ENCODE measurements at places on chromosomes 4 and X. TPM values are rescaled to one million over a fixed set of nuclear protein-coding genes. Genes with fewer than 3 reads are reported as not detected.

DNA sequence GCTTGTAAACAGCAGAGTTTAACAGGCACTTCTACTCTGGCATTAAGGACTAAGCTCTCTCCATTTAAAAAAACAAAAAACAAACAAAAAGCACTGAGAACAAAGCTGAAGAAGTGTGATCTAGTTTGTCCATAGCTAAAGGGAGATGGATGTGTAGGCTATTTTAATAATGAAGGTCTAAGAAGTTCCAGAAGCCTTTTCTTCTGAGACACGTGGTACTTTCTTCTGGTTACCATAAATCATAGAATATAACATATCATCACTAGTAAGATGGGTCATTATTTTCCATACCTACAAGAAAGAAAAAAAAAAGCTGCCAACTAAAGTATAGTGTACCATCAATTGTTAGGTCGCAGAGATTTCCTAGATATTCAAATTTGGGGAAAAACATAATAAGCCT lies 722 bp upstream of the NBDY start:
- H3K27me3 ChIP-seq: no peaks in the 10 kb centered on the region
- H3K4me3 ChIP-seq: peak overlapping the region; percentile 87
- peaks cover 24% of the 10 kb centered on the region for H3K4me1 ChIP-seq
- DNase-seq: no peak

GRCh38 chr4:140346136-140346535 lies 27.3 kb upstream of the SCOC start:
- no peak for DNase-seq
- H3K4me1 ChIP-seq: peaks cover 4% of the 10 kb centered on the region
- H3K36me3 ChIP-seq: no peaks in the 10 kb centered on the region
- no peak overlapping the region for H3K27ac ChIP-seq
- peaks cover 11% of the 10 kb centered on the region for H3K27me3 ChIP-seq

- no peak for DNase-seq
- no peaks in the 10 kb centered on the region for H3K36me3 ChIP-seq
- peaks cover 27% of the 10 kb centered on the region for H3K4me1 ChIP-seq
These were observed 9.5 kb downstream of the XPNPEP2 start for GRCh38 chrX:129748305-129748704.

DNA sequence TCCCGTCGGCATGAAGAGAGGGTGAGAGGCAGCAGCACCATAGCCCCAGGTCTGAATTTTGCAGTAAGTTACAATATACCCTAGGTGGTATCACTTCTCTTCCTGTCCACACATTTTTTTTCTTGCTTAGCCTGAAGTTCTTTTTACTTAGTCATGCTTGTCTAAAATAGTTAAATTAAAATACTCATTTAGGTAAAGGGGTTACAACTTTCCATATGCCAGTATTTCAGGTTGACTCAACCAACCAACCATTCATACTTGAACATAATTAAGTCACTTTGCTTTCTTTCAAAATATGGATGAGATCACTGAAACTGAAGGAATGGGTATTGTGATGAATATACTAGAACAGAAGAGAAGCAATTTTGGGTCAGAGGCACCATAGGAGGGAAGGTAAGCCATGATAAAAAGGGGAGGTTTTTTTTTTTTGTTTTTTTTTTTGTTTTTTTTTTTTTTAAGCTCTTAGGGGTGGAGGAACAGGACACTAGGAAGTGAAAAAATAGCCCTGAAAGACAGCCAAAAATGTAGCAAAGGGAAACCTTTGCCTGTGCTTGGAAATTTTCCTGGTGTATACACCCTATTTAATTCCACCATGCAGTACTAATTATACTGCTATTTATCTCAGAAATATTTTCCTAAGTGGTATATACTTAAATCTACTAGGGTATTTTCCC lies 41.8 kb downstream of the RPS6KA3 start:
- peaks cover 25% of the 10 kb centered on the region for H3K36me3 ChIP-seq
- peak overlapping the region; percentile 85 for H3K27ac ChIP-seq
- H3K27me3 ChIP-seq: no peaks in the 10 kb centered on the region
- no peak overlapping the region for H3K4me3 ChIP-seq
- peak; percentile 13 for DNase-seq

RNF212 gene
- total RNA-seq: 3.3 TPM
